ENCODE measurements at places on chromosomes 5 and 9.

GRCh38 chr5:79772651-79773050 is 83.0 kb downstream of the CMYA5 start:
- DNase-seq = no peak

- no peak for DNase-seq
These were observed 59.5 kb downstream of the NUDT12 start for GRCh38 chr5:103503066-103503465.

DNA sequence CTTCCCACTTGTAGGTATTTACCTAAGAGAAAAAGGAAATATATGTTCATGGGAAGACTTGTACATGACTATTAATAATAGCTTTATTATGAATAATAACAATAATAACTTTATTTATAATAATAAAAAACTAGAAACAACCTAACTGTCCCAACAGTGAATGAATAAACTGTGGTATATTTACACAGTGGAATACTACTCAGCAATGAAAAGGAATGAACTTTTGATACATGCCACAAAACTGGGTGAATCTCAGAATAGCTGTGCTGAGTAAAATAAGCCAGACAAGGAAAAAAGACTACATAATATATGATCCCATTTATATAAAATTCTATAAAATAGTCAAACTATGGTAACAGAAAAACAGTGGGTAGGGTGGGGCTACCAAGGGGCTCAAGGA is 88.7 kb downstream of the SCAMP1 start:
- DNase-seq = no peak

DNA sequence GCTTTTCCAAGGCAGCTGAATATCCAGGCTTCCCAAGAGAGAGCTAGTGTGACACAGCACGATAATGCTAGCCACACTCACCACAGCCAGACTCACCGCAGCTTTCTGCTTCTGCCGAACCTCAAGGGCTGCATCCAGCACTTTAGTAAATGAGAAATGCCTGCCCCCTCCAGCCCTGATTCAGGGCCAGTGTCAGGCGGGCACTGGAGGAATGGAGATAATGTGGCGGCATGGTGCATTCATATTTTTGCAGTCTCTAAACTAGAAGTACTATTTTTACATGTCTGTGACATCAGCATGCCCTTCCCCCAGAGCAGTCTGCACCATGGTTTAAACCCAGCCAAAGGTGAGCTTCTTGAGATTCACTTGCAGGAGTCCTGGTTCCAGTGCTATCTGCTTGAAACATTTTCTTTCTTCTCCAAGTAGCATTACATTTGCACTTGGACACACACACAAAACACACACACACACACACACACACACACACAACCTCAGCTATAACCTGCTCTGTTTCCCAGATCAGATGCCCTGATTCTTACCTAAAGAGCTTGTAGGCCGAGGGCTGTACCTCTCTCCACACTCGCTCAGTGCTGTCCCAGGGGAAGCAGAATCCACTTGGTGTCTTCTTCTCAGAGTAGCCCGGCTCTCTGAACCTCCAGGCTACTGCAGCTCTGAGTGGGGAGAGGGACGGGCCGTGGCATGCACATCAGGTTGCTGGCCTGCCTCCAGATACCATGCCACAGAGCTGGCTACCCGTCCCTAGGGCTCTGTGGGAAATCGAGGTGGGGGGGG is at the start of gene FGF1:
TSS of gene FGF1 (minus strand) at position 673 of the 792 bp plus-strand sequence. CDS start 71,963 bp downstream, outside the sequence.
- DNase-seq = no peak

DNA sequence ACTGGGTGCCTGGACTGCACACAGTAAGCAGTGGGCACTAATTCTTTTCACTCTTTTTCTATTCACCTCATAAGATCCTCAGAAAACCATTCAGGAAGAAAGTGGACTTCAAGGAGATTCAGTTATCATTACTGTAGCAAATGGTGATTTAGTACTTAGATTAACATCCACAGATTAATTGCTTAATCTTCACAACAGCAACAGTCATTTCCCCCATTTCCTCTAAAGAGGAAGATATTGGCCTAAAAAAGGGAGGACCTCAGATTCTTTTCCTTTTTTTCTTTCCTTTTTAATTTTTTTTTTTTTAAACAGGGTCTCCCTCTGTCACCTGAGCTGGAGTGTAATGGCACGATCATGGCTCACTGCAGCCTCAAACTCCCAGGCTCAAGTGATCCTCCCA is 64.4 kb downstream of the AUH start:
- no peak for DNase-seq
